Astrocyte of the hippocampus (primary cell): ENCODE measurements at places on chromosomes 12 and 14.

GRCh38 chr12:69894800-69895383 is 69.9 kb downstream of the MYRFL start:
- no peak for DNase-seq

DNA sequence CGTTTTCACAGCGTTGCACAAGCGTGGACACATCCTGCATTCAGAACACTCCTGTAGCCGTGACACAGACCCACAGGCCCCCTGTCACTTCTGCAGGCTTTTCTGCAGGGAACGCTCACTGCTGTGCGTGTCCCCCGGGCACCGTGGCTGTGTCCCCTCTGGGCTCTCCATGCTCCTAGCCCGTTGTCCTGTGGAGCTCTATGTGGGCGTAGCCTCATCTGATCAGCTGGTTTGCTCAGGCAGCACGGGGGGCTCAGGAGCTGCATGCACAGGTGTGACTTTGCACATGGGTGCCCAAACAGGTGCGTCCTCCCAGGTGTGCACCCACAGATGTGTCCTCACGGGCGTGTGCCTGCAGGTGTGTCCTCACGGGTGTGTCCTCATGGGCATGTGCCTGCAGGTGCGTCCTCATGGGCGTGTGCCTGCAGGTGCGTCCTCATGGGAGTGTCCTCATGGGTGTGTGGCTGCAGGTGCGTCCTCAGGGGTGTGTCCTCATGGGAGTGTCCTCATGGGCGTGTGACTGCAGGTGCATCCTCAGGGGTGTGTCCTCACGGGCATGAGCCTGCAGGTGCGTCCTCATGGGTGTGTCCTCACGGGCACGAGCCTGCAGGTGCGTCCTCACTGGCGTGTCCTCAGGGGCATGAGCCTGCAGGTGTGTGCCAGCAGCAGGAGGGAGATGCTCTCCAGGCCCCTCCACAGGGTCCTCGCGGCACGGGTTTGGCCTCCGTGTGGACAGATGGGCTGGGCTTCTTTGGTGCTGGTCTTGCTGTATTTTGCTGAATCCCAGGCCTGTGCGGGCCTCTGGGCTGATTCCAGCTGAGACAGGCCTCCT is 17.5 kb downstream of the MTA1 start:
- no peak for DNase-seq

DNA sequence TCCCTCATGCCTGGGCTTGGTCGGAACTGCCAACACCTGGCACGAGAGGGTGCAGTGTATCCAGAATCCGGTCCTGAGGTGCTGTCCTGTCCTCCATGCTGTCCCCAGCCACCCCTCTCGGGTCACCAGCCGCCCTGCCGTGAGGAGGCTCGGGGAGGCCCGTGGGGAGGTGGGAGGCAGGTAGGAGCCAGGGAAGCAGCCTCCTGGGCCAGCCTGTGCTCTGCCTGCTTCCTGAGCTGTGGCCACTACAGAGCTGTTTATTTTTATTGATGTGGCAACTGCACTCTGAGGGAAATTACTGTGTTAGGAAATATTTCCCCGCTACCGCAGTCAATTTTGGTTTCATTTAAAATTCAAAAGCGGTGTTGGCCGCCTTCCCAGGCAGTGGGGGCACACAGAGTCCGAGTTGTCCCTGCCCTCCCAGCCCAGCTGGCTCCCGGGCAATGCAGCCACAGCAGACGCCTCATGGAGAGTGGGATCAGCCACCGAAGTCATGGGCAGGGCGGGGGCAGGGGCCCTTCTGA is 18.3 kb downstream of the NOC4L start:
- DNase-seq, result peak; percentile 97

DNA sequence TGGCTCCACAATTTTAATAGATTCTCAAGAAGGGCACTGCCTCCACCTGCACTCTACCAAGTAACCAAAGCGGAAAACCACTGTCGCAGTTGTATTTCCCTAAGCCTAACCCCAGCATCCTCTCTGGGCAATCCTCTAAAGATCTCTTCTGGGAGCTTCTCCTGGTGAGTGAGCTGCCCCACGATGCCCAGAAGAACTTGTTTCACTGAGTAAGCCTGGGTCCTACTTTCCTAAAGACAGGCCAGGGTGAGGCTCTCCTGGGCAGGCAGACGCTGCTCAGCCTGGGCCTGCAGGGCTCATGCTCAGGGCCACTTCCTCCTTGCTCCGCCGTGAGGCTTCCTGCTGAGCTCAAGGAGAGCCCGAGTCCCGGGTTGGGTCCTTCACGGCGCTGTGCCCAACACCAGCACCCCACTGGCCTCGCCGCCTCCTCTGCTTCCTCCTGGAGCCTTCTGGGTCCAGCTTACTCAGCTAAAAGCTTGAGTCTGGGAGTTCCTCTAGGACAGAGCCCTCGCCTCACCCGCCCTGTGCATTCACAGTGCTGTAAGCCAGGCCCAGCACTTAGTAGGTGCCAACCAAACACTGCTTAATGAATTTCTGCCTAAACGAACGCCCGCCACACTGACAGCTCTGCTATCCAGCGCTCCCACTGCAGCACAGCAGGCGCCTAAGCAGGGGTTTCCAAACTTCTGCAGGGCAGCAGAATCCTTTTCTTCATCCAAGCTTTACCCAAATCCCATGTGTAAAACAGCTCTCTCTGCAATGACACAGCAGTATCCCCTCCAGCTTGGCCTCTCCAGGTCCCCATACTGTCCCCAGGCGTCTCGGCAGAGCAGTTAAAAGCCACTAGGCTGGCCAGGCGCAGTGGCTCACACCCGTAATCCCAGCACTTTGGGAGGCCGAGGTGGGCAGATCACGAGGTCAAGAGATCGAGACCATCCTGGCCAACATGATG is 5.7 kb downstream of the RAB35 start:
- no peak for DNase-seq

DNA sequence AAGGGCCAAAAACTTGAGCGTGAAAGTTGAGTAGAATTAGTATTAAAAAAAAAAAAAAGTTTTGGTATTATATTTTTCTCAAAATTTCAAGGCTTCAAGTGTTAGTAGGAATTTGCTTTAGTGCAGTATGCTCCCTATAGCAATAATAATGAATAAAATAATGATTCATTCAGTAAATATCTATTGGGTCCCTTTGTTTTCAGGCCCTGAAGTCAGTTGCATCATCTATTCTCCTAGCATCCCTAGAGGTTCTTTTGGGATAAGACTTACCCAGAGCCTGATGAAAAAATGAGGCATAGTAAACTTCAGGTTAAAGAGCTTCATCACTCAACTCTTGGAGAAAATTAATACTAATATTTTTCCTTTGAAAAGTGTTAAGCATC is 1.1 kb downstream of the KMT5A start:
- peak; percentile 24 for DNase-seq

- DNase-seq, result peak; percentile 60
Observed at GRCh38 chr14:39102265-39102968, 618 bp downstream of the SEC23A start.

GRCh38 chr12:65740506-65740872 is 83.8 kb upstream of the HMGA2 start:
- DNase-seq, result no peak

GRCh38 chr14:105315211-105315721 is 718 bp downstream of the PACS2 start:
- DNase-seq, result peak; percentile 55

- no peak for DNase-seq
Observed at GRCh38 chr14:63435204-63435603, 108.0 kb downstream of the PPP2R5E start.

- DNase-seq, result peak; percentile 40
Observed at GRCh38 chr12:113190761-113191160, 5.2 kb downstream of the RITA1 start.

DNA sequence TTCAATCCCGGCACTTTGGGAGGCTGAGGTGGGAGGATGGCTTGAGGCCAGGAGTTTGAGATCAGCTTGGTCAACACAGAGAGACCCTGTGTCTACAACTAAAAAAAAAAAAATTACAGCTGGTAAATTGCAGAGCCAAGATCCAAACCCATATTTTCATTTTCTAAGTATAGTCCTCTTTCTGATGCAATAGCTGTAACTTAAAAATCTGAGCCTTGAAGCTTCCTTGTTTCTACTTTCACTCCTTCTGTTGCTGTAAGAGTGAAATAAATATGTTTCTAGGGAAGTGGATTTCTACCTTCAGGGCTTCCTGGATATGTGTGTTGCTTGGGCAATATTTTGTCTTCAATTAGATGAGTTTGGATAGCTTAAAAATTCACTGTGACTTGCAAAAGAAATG is 42.0 kb upstream of the PRICKLE1 start:
- DNase-seq, result no peak

DNA sequence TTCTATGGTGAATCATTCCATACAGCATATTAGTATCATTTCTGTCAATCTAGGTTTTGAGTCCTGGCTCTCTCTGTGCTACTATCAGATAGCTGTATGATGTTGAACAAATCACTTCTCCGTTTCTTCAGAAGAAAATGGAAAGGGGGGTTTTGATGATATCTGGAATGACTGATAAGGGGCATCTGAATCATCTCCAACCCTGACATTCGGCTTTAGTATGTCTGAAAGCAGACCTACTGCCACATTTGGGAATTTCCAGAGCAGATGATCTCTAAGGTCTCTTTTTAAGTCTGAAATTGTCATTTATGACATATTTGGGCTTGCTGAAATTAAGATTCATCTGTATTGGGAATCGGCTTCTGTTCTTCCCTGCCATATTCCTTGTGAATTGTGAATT is 10.1 kb downstream of the MLF2 start:
- DNase-seq, result no peak

DNA sequence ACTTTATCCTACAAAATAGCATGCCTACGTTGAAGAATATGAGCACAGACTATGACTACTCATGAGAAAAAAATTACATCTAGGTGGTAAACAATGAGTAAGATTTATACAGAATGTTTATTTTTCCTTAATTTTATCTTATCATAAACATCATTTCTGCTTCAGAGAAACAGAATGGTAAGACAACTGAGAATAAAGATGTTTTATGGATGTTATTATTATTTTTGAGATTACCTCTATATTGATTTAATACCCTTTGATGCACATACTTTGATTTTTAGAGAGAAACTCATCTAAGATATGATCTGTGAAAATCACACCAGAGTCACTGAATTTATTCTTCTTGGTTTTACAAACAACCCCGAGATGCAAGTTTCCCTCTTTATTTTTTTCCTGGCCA is at the start of gene OR10A7:
OR10A7 (plus strand) TSS at position 301 of the 400 bp plus-strand sequence; CDS start at position 301, 0 bp downstream.
- no peak for DNase-seq

GRCh38 chr12:34301251-34302130 is 279.2 kb downstream of the ALG10 start:
- no peak for DNase-seq

- DNase-seq, result peak; percentile 33
Observed at GRCh38 chr12:636632-637031, 26.6 kb downstream of the NINJ2 start.

DNA sequence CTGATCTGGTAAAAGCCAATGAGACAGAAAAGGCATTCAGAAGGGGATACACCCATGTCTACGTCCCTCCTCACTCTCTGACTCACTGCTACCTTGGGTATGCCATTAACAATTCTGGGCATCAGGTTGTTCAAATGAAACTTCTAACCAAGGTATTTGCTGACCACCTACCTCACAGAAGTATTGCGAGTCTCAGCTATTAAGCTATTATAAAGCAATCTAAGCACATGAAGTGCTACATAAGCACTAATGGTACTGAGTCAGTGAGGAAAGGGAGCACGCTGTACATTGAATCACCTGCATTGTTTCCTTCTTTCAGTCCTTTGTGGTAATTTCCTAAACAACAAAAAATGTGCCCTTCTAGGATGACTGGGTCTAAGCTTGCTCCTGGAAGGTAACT is 62.8 kb upstream of the CCDC91 start:
- no peak for DNase-seq

DNA sequence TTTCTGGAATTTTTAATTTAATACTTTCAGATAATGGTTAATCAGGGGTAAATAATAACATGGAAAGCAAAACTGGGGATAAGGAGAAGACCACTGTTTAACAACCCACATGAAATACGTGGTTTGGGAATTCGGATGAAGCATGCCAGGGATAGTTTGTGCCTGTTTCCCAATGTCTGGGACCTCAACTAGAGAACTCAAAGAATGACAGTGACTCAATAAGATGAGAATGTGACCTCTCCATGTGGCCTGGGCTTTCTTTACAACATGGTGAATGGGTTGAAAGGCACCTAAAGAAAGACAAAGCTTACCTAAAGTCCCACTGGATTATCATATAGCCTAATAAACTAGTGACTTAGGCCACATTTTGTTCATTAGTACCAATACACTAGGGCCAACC is 460.3 kb upstream of the LRFN5 start:
- DNase-seq, result no peak

- DNase-seq, result no peak
Observed at GRCh38 chr12:2299206-2299605, 246.4 kb downstream of the CACNA1C start.

DNA sequence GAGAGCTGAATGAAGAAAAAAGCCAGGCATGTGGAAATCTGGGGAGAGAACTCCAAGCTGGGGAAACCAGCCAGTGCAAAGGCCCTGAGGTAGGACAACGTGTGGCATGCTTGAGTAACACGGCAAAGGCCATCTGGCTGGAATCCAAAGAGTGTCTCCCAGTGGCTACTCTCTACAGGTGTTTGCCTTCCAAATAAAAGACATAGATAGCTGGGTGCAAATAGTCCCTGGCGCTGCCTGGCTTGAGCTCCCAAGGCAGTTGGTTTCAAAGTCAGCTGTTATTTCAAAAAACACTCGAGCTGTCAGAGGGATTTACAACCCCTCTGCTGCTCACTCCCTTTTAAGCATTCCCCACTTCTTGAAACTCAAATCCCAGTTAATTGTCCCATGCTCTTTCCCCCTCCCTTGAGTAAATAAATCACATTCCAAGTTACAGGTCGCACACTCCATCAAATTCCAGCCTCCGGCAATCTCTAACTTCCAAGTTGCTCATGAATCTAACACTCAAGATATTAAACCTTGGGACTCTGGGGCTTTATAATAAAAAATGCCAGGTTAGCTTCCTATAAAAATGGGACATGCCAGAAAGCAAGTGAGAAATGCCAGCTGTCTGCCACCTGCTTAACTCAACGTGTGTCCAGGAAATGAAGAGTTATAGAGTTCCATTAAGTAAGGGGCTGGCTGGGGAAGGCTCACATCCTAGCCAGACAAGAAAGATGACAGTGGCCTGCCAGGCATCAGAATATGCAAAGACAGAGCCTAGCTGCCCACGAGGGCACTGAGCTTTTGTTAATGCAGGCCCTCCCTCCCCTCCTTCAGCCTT is 133.6 kb upstream of the NOS1 start:
- no peak for DNase-seq

- DNase-seq, result peak; percentile 94
Observed at GRCh38 chr12:122072031-122072970, 6.3 kb upstream of the MLXIP start.

- DNase-seq, result peak; percentile 29
Observed at GRCh38 chr12:42507081-42507480, 82.5 kb downstream of the PRICKLE1 start.

- DNase-seq, result no peak
Observed at GRCh38 chr12:113818283-113818682, 147.8 kb downstream of the RBM19 start.

GRCh38 chr12:52120951-52121823 is 41.7 kb downstream of the SMIM41 start:
- no peak for DNase-seq

- DNase-seq, result peak; percentile 21
Observed at GRCh38 chr14:29846339-29847055, 81.2 kb downstream of the PRKD1 start.

- no peak for DNase-seq
Observed at GRCh38 chr14:34423445-34423844, 38.6 kb downstream of the SPTSSA start.

GRCh38 chr14:101458741-101459550 is 102.3 kb upstream of the DIO3 start:
- peak; percentile 33 for DNase-seq
